ENCODE measurements at places on chromosomes 5 and 9. TPM values are rescaled to one million over a fixed set of nuclear protein-coding genes. Genes with fewer than 3 reads are reported as not detected.

FCN2 gene
- 0.04 TPM for polyA plus RNA-seq

DNA sequence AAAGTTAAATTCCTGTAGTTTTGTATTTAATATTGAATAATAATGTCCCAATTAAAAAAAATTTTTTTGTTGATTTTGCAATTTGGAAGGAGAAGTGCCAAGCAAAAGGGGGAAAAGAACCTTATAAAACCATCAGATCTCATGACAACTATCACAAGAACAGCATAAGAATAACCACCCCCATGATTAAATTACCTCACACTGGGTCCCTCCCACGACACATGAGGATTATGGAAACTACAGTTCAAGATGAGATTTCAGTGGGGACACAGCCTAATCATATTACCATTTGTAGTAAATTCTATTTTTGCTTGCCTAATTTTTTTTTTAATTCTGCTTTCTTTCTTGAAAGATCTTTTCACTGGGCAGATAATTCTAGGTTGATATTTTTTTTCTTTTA, 33.4 kb upstream of the FCHO2 start:
- DNase-seq, result no peak

DNA sequence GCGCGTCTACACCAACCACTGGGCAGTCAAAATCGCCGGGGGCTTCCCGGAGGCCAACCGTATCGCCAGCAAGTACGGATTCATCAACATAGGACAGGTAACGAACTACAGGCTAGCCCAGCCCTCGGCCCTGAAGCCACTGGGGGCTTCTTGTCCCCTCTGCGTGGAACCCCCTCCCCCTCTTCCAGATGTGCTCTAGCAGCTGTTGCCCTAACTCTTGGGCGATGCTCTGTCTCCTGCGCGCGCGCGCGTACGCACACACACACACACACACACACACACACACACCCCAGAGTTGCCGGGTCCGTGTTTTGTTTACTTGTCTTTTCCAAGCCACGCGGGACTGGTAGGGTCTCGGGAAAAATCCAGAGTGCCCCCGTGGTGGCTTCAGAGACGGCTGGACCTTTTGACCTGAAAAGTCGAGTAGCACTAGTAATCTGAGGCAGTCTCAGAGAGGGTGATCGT, 836 bp downstream of the PCSK5 start:
- peak; percentile 76 for DNase-seq

DNA sequence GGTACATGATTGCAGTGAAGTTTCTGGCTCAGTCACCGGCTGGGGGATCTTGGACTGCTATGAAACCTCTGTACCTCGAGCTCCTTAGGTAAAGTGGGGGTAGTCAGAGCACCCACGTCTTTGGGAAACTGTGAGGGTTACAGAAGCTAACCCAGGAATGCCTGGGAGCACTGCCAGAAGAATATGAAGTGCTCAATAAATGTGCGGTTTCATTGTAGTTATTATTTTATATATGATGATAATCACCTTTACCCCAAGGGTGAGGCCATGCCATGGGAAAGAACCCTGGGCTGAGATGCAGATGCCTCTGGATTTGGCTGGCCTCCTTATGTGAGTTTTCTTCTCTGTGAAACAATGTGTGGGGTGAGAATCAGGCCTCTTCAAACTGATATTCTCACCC, 3.7 kb downstream of the NPR3 start:
- no peak for DNase-seq

DNA sequence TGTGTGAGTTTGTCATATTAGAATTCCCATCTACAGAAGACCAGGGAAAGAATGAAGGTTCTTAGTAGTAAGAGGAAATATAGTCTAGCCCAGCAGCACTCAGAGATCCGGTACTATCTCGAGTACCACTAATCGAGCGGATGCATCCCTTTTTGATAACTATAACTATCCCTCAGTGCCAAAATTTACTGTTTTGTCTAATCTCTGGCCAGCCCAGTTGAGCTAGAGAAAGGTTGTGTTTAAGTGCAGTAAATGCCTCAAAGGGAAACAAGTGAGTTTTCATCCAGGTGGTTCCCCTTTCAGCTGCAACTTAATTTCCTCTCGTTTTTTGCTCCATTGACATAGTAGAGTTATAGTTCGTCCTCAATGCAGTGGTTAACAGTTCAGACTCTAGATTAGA, 146.7 kb downstream of the GPBP1 start:
- DNase-seq, result no peak

- no peak for DNase-seq
Observed at GRCh38 chr9:87694236-87694755, 31.6 kb upstream of the CTSL start.

DNA sequence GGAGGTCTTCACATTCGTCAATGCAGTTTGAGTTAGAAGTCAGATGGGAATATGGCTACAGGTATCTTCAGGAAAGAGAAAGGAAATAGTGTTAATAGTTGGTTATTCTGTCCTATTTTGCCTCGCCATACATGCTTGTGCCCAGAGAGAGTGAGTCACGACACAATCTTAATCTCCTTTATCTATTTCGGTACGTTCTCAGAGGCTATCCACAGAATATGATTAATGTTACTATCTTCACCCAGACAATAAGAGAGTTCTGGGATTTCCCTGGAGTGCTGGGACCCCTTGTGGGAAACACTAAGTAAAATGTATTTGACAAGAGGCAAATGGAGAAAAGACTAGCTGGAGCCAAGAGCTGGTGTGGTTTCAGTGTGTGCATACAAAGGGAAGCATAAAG, 25.5 kb downstream of the MINAR2 start:
- DNase-seq, result no peak

SPATA31D4 gene
- polyA plus RNA-seq, result not detected

Measured in large intestine (tissue), 12 donors.